ENCODE measurements at places on chromosomes 12 and 14. TPM values are rescaled to one million over a fixed set of nuclear protein-coding genes. Genes with fewer than 3 reads are reported as not detected.

GRCh38 chr14:103711516-103712431 lies 3.5 kb downstream of the XRCC3 start:
- H3K36me3 ChIP-seq = no peaks in the 10 kb centered on the region
- H3K27ac ChIP-seq = peak overlapping the region; percentile 36
- no peaks in the 10 kb centered on the region for H3K27me3 ChIP-seq
- no peak for DNase-seq
- H3K4me3 ChIP-seq = no peak overlapping the region

- H3K27ac ChIP-seq = no peak overlapping the region
- H3K4me3 ChIP-seq = no peak overlapping the region
- no peak for DNase-seq
- H3K4me1 ChIP-seq = no peaks in the 10 kb centered on the region
- H3K36me3 ChIP-seq = no peaks in the 10 kb centered on the region
Observed at GRCh38 chr12:19829100-19829853, 390.0 kb downstream of the AEBP2 start.

- no peak for DNase-seq
- no peak overlapping the region for H3K4me3 ChIP-seq
- peaks cover 58% of the 10 kb centered on the region for H3K27me3 ChIP-seq
Observed at GRCh38 chr12:132355742-132356681, 26.6 kb upstream of the GALNT9 start.

GRCh38 chr12:27277846-27278260 lies 33.8 kb downstream of the STK38L start:
- no peaks in the 10 kb centered on the region for H3K36me3 ChIP-seq
- DNase-seq = no peak
- peak overlapping the region; percentile 67 for H3K27ac ChIP-seq
- H3K4me3 ChIP-seq = no peak overlapping the region
- peaks cover 16% of the 10 kb centered on the region for H3K4me1 ChIP-seq

DNA sequence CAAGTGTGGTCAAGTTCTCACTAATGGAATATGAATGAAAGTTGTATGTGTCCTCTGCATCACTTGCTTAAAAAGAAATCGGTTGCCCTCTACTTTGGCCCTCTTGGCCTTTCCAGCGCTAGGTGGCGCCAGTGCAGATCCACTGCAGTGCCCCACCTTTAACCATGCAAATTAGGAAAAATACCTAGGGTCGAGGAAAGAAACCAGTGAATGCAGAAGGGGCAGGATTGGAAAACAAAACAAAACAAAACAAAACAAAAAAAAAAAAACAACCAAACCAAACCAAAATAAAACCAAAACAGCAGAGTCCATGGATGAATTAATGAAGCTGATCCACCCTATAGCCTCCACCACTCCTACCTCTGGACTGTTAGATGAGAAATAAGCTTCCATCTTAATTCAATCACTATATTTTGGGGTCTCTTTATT lies 12.9 kb upstream of the NEMF start:
- DNase-seq = peak; percentile 56
- no peak overlapping the region for H3K27ac ChIP-seq
- H3K27me3 ChIP-seq = no peaks in the 10 kb centered on the region
- H3K4me1 ChIP-seq = peaks cover 46% of the 10 kb centered on the region
- H3K36me3 ChIP-seq = no peaks in the 10 kb centered on the region
- no peak overlapping the region for H3K4me3 ChIP-seq

DNA sequence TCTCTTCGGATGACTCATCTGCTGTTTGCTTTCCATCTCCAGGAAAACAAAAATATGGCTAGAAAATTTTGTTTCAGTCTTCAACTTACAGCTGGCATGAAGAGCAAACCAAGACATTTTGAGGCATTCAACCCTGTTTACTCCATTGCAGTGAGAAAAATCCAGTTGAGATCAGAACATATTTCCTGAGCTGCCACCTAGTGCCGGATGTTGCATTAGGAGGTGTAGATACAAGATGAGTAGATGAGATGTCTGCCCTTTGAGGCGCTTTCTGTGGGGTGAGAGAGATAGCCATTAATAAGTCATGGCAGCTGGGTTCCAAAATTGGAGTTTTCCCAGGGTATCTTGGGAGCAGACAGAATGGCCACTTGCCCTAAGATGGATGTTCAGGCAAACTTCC lies 171.1 kb downstream of the PRKCH start:
- H3K4me3 ChIP-seq = no peak overlapping the region
- H3K4me1 ChIP-seq = peaks cover 57% of the 10 kb centered on the region
- no peak for DNase-seq
- H3K27ac ChIP-seq = peak overlapping the region; percentile 21
- no peaks in the 10 kb centered on the region for H3K36me3 ChIP-seq

- no peaks in the 10 kb centered on the region for H3K4me1 ChIP-seq
- H3K27me3 ChIP-seq = peaks cover 78% of the 10 kb centered on the region
- no peak for DNase-seq
- no peaks in the 10 kb centered on the region for H3K36me3 ChIP-seq
- peak overlapping the region; percentile 18 for H3K4me3 ChIP-seq
Observed at GRCh38 chr12:125331342-125332052, 266.3 kb downstream of the AACS start.

GRCh38 chr12:26361964-26362363 lies 166.6 kb downstream of the SSPN start:
- H3K27me3 ChIP-seq = no peaks in the 10 kb centered on the region
- DNase-seq = no peak
- H3K4me3 ChIP-seq = no peak overlapping the region
- H3K27ac ChIP-seq = no peak overlapping the region

DNA sequence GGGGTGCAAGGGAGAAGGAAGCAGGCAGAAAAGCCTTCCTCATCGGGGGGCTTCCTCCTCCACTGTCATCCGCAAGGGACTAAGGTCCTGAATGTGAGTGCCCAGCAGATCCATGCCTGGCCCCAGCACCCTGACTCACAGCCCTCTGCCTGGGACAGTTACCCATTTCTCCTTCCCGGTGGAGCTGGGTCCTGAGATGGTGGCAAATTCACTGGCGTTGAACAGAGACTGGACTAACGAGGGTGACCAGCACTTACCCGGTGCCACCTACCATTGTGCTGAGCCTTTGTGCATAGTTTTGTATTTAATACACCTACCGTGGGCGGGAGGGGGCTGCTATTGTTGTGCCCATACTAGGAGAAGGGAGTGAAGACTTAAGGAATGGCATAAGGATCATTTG lies 30.9 kb upstream of the PLEKHG6 start:
- H3K27me3 ChIP-seq = no peaks in the 10 kb centered on the region
- peaks cover 23% of the 10 kb centered on the region for H3K4me1 ChIP-seq
- peak overlapping the region; percentile 57 for H3K27ac ChIP-seq

DNA sequence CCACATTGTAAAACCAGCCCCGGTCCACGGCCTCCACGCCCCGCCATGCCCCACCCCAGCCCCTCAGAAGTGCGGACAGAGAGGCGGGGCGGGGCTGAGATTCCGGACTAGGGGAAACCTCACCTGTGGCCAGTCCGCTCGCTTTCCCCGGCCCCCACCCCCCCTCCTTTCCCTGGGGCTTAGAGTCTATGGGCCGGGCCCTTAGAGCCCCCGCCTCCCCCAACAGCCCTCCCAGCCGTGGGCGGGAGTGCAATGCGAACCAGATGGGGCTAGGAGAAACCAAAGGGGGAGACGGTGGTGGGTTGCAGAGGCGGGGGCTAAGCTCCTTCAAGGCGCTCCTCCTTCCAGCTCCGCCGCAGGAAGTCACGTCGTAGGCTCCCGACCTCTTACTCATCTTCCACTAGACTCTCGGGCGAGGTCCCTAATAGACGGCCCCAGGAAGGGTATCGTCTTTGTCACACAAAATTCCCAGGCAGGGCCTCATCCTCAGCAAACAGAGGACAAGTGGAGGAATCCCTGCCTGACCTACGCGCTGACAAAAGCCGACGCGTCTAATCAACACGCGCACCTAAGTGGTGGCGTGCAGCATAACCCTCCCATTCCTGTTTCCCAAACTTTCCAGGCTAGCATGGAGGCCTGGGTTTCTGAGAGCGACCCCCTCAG lies 1.1 kb upstream of the NAB2 start:
- peak overlapping the region; percentile 80 for H3K4me3 ChIP-seq
- H3K36me3 ChIP-seq = no peaks in the 10 kb centered on the region
- H3K4me1 ChIP-seq = peaks cover 26% of the 10 kb centered on the region
- peak; percentile 98 for DNase-seq

DNA sequence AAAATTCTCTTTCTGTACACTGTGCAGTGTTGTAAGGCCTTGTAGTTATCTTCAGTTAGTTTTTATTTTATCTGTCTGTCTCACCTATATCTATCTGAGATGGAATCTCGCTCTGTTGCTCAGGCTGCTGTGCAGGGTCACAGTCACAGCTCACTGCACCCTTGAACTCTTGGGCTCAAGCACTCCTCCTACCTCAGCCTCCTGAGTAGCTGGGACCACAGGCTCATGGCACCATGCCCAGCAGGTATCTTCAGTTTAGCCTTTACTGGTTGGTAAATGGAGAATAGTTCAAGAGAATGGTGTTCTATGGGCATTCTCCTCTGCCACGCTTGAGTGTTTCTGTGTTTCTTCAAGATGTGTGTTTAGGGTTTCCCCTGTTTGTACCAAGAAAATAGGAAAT lies 13.6 kb downstream of the TULP3 start:
- H3K4me3 ChIP-seq = no peak overlapping the region
- no peaks in the 10 kb centered on the region for H3K27me3 ChIP-seq
- no peak for DNase-seq
- no peaks in the 10 kb centered on the region for H3K36me3 ChIP-seq
- no peaks in the 10 kb centered on the region for H3K4me1 ChIP-seq

- H3K27me3 ChIP-seq = no peaks in the 10 kb centered on the region
- no peak overlapping the region for H3K4me3 ChIP-seq
- peaks cover 94% of the 10 kb centered on the region for H3K36me3 ChIP-seq
Observed at GRCh38 chr14:67343601-67344230, 15.9 kb downstream of the ATP6V1D start.

DNA sequence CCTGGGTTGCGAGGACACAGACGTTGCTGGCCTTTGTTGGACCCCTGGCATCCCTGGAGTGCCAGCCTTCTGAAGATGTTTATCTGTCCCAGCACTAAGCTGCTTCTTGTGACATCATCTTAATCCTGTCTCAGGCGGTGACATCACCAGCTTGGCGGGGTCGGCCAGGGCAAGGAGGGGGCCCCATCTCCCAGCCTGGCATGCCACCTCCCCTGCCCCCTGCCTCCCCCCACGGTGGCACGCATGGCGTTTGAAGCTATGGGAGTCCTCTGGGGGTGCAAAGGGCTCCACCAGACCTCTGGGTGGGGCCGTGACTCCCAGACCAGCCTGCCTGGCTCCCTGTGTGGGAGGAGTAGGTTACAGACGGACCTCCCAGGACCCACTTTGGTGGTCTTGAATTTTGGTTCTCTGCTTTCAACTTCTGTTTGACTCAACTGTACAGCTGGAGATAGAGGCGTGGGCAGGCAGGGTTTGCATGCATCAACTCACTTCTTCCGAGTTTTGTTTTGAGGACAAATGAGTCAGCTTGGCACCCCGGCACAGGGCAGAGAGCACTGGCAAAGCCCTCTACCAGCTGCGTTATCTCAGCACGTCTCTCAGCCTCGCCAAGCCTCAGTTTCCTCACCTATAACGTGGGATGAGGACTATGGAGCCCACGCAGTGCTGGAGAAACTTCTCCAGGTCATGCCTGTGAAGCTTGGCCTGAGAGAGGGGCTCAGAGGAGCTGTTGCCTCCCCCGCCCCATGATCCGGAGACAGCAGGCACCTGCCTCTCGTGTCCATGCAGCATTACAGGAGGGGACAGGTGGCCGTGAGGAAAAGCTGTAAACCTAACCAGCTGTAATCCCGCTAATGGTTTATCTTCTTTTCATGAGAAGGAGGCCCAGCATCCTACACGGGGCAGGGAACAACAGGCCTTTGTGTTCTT lies 38.8 kb upstream of the EML1 start:
- H3K27me3 ChIP-seq = no peaks in the 10 kb centered on the region
- no peak overlapping the region for H3K4me3 ChIP-seq
- no peak overlapping the region for H3K27ac ChIP-seq
- peaks cover 26% of the 10 kb centered on the region for H3K4me1 ChIP-seq

DNA sequence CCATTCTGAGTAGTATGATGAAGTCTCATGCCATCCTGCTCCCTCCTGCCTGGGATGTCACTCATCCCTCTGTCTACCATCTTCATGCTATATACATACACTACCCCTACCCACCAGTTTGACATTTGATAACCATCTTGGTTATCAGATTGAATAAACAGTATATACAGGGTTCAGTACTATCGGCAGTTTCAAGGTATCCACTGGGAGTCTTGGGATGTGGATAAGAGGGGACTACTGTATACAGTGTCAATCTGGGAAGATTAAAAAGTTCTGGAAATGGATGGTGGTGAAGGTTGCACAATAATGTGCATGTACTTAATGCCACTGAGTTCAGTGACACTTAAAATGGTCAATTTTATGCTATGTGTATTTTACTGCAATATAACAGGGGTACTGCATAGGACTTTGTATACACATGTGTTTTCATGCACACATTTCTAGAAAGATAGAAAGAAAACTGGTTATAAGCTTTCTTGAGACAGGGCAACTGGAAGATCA lies 22.1 kb downstream of the SPPL3 start:
- H3K4me3 ChIP-seq = no peak overlapping the region
- H3K27ac ChIP-seq = no peak overlapping the region
- H3K4me1 ChIP-seq = peaks cover 3% of the 10 kb centered on the region
- H3K27me3 ChIP-seq = no peaks in the 10 kb centered on the region

DNA sequence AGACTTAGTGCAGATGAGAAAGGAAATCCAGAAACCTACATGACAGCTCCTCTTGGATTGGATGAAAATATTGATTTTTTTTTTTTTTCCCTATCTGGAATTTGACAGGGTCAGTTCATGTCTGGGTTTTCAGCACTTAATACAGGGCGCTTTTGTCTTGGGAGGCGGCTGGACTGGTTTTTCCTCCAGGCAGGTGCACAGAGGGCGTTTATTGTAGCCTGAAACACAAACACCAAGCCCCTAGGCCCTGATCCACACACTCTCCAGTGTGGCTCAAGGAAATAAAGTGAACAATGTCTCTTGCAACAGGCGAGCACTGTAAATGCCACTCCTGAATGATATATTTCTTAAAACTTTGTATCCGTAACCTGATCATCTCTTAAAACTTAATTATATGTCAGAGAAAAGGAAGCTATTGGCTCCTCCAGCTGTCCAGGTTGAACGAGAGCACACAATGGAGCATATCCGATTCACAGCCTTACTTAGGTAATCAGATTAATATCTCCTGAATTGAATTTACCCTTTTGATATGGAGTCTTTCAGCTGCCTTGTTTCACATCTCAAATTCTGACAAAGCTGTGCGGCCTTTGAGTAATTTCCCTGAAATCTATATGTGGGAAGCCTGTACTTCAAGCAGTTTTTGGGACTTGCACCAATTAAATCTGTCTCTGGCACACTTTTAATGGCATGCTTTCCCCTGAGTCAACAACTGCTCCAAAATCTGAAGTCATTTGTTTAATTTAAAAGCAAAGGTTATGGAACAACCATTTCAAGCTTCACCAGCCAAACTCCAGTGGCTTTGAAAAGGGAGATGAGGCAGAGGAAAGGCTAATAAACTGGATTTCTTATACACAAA lies 485.7 kb downstream of the ZFP36L1 start:
- no peak overlapping the region for H3K4me3 ChIP-seq
- peak overlapping the region; percentile 2 for H3K27ac ChIP-seq

- no peak overlapping the region for H3K27ac ChIP-seq
- H3K4me3 ChIP-seq = no peak overlapping the region
- H3K36me3 ChIP-seq = no peaks in the 10 kb centered on the region
- peaks cover 8% of the 10 kb centered on the region for H3K4me1 ChIP-seq
Observed at GRCh38 chr12:88947486-88948043, 367.3 kb upstream of the KITLG start.

GRCh38 chr12:62799126-62799736 lies 135.7 kb downstream of the PPM1H start:
- DNase-seq = peak; percentile 74
- no peak overlapping the region for H3K4me3 ChIP-seq
- H3K27me3 ChIP-seq = no peaks in the 10 kb centered on the region
- no peak overlapping the region for H3K27ac ChIP-seq

Gene TRMT61A
- 8.6 TPM for total RNA-seq

Gene RDH5
- total RNA-seq = 5.8 TPM

Gene ERC1
- total RNA-seq = 64.9 TPM

Gene PRH2
- not detected for total RNA-seq

Gene FGF6
- total RNA-seq = not detected

Gene CCDC184
- 0.73 TPM for total RNA-seq

Gene SMIM41
- total RNA-seq = 4.5 TPM

Gene RNASE7
- total RNA-seq = not detected

Gene RPGRIP1
- total RNA-seq = 0.41 TPM

Measured in left lung (tissue), 14 donors.